ENCODE measurements at places on chromosomes 3 and 15.
A peak's percentile ranks its signal among the peaks of the same experiment; 100 is the strongest.

GRCh38 chr3:46974421-46975171, 1.9 kb downstream of the CCDC12 start:
- no peak for DNase-seq

- DNase-seq, result no peak
Measured at GRCh38 chr3:1828519-1828918, 270.1 kb upstream of the CNTN4 start.

GRCh38 chr3:149114458-149114857, 15.0 kb upstream of the HPS3 start:
- DNase-seq, result no peak

- no peak for DNase-seq
Measured at GRCh38 chr15:101242160-101242998, 9.5 kb downstream of the CHSY1 start.

- no peak for DNase-seq
Measured at GRCh38 chr3:4695846-4696245, 202.7 kb downstream of the ITPR1 start.

- DNase-seq, result no peak
Measured at GRCh38 chr3:70990185-70990584, 593.3 kb downstream of the FOXP1 start.

DNA sequence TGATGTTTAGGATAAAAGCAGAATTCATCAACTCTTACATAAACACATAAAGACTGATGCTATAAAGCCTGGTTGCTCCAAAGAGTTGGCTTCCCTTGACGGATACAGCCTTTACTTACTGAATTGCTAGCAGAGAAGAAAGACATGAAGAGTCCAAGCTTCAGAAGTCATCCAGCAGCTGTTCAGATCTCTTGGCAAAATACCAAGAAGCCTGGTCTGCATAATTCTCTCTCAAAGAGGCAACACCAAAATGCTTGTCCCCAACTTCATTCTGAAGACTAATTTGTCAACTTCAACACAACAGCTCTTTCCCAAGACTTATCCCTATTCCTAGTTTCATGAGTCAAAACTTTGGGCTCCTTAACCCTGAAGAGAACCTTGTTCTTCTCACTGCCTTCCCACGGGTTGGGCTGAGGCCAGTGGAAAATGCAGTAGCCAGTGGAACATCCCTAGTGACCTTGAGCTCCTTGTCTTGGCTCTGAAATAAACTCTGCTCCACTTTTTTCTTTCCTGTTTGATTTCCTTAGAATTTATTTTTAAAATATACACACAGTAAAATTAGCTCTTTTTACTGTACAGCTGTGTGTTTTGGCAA, 119.2 kb upstream of the THBS1 start:
- no peak for DNase-seq

DNA sequence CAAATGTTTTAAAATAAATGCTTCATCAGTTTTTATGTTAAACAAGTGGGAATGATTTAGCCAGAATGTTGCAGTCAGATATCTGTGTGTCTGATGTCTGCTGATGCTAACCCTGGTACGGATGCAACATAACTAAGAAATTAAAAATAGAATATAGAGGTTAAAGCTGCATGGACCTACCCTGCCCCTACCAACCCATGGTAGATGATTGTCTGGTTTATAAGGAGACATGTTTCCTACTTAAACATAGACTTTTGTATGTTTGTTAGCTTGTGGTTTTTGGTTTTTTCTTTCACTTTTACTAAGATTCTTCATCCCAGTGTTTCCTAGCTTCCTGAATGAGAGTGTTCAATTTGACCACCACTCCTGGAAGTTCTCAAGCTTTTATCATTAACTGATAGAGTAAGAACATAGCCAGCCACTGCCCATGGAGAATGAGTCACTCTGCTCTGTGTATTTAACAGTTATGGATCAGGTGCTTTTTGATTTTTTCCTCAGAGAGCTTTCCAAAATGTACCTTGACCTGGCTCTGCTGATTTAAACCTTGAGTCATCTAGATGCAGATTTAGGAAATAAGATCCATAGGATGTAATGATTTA, 70.7 kb upstream of the VEPH1 start:
- DNase-seq, result no peak

DNA sequence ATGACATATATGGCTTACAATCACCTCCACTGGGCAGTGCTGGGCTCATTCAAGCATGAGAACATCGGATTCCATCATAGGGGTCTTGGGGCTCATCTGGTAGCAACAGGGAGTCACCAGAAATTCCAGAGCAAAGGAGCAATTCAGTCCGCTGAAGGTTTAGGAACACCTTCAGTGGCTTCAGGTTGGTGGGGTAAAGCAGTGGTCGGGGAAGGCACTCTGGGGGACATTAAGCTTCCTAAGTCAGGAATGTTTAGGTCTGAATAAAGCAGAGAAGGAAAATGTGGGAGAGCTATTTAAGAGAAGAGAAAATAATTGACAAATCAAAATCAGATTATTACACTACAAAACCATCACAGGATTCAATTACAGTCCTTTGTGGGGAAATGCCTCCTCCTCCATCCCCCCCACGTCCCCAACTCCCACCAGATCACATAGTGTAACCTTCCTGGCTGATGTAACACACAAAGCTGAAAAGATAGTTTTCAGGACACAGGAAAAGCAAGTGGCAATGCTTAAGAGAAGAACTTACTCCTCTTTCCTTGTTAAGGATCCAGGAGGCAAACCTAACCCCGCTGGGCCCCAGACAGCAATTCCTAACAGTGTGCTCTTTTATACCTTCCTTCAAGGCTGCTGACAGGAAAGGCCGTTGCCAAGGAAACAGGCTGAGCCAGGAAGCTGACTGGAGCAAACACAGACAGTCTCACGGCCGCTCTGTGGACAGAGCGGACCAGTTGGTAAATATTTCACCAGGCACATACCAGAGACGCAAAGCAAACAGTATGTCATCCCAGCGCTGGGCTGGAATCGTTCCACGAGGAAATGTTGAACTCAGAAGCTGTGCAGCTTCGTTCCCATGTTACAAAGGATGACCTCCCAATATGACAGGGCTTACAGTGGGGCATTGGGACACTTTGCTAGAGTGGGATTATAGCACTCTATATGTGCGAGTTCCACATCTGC, 57.5 kb upstream of the LMCD1 start:
- DNase-seq, result peak; percentile 97

DNA sequence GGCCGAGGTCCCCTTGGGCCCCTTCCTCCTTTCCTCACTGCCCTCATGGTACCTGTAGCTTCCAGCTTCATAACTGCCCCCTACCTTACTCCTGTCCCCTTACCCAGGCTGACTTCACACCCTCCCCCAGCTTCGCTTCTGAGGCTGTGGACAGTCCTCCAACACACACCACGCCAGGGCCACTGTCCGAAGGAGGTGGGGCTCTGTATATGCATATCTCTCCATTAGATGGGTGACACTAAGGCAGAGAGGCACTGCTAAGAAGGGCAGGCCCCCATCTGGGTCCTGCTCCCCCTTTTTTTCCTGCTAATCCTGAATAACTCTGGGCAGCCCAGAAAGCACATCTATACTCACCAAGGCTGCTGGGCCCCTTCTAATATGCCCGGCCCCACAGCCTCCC, 1.0 kb upstream of the COL7A1 start:
- DNase-seq, result no peak

DNA sequence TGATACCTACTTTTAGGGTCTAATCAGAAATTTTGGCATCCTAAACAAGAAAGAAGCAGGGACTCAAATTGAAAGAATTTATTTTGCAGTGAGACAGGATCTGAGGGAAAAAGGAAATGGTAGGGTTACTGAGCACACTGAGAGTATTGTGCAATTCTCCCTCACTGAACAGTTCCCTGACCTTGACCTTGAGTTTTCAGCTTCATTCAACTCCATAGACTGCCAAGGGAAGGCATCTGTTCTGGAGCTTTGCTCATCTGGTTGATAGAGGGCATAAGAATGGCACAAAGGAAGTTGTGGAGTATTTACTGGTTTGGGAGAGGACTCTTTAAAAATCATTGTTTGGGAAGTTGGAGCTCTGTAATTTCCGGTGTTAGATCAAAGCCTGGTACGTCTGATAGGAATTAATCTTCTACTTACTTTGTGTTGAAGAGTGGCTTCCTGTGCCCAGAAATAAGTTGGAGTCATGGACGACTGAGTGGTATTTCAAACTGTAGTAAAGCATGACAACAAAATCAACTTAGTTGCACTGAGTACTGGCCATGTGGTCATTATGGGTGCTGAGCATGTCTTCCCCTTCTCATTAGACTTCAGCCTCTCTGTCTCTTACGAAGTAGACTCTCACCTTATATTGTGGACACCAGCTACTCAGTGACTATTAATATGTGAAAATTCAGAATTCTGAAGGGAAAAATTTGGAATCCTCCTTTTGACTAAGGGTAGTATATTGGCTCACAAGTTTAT, 40.8 kb downstream of the CLDN1 start:
- DNase-seq, result no peak

- DNase-seq, result no peak
Measured at GRCh38 chr3:185351396-185351795, 11.5 kb upstream of the MAP3K13 start.

- no peak for DNase-seq
Measured at GRCh38 chr3:51384055-51384725, 901 bp upstream of the MANF start.

- no peak for DNase-seq
Measured at GRCh38 chr3:187186801-187187421, 10.4 kb upstream of the RTP1 start.

GRCh38 chr3:134690226-134690625, 39.4 kb upstream of the KY start:
- no peak for DNase-seq

- no peak for DNase-seq
Measured at GRCh38 chr3:56612146-56612545, 55.2 kb downstream of the CCDC66 start.

DNA sequence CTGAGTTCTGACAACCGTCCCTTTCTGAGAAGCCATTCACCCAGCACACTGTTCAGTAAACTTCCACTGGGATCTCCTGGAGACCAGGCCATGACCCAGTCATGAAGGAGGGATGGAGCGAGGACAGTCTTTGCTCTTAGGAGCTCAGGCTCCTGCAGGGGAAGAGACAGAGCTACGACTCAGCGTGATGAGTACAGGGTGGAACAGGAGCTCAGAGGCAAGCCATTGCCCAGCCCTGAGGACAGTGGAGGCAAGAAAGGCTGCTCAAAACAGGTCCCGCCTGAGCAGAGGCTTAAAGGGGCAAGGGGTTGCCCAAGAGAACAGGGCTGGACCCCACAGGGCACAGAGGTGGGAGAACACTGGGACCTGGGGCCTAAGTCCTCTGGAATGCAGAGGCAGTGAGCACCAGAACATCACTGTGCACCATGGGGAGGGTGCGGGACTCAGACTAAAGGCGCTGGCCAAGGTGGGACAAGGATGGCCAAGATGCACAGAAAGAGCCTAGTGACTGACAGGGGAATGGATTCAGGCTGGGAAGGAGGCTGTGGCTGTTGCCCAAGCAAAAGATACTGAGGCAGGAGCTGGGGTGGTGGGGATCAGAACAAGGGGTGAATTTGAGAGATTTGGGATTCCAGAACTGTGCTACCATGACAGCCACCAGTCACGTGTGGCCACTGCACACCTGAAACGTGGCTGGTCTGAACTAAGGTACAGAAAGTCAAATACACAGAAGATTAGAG, 25.8 kb downstream of the TMEM43 start:
- DNase-seq, result no peak

- peak; percentile 27 for DNase-seq
Measured at GRCh38 chr15:71093054-71094024, 21.9 kb upstream of the THSD4 start.

- DNase-seq, result no peak
Measured at GRCh38 chr3:31432897-31433678, 99.6 kb upstream of the STT3B start.

DNA sequence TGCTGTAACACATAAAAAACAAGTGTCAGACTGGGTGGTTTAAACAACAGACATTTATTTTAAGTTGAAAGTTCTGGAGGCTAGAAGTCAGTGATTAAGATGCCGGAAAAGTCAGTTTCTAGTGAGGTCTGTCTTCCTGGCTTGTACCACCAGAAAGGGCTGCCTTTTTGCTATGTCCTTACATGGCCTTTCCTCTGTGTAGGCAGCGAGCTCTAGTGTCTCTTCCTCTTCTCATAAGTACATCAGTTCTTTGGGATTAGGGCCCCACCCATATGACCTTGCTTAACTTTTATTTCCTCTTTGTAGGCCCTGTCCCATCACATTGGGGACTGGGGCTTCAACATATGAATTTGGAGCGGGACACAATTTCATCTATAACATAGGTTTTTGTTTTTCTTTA, 128.0 kb downstream of the BBX start:
- no peak for DNase-seq

- DNase-seq, result no peak
Measured at GRCh38 chr15:81073801-81074200, 60.3 kb upstream of the CFAP161 start.

GRCh38 chr15:99578809-99579208, 13.0 kb downstream of the MEF2A start:
- DNase-seq, result no peak

- no peak for DNase-seq
Measured at GRCh38 chr3:135141672-135142071, 346.6 kb downstream of the EPHB1 start.

DNA sequence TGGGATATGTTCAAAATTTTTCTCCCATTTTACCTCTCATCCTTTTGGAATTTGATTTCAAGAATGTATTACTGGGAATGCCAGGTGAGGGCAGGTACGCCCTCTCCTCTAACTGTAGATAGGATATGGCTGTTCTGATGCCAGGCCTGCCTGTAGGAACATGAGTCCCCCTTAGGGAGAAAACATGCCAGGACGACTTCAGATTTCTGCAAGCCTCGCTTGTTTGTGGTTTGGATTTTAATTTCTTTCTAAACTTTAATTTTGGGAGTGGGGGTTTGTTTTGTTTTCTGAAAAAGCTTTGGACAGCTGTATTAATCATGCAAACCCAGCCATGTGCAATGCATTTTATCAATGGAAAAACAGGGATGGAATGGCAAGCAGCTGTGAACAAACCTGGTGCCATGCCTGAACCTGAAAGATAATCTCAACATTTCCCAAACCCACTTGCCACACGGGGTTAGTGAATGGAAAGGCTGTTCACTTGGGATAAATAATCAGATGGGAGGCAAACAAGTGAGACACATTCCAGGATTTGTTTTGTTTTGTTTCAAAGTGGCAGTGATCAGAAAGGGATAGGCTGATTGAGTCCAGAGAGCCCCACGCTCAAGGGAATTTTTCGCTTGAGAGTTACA, 207.6 kb downstream of the GAP43 start:
- DNase-seq, result no peak

- no peak for DNase-seq
Measured at GRCh38 chr3:178291574-178292370, 244.5 kb upstream of the KCNMB2 start.

DNA sequence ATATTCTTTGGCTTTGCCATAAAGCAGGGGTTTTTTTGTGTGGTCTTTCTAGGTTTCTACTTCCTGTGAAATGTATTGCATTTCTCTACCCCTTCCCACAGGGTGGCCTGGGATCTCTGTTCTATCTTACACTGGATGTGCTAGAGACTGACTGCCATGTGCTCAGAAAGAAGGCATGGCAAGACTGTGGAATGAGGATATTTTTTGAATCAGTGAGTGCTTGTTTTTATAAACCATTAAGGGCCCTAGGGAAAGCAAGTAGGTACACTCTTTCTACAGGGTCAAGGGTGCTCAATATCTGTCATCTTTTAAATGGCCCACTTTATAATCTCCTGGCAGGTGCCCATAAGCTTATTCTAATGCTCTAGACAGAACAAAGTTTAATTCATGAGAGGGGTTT, 730 bp downstream of the FETUB start:
- DNase-seq, result no peak

Measured in NCI-H2029 treated with DMSO at 0.1 percent for 48 hours (cell line).